ENCODE measurements at places on chromosomes 3 and 15. TPM values are rescaled to one million over a fixed set of nuclear protein-coding genes. Genes with fewer than 3 reads are reported as not detected.

DNA sequence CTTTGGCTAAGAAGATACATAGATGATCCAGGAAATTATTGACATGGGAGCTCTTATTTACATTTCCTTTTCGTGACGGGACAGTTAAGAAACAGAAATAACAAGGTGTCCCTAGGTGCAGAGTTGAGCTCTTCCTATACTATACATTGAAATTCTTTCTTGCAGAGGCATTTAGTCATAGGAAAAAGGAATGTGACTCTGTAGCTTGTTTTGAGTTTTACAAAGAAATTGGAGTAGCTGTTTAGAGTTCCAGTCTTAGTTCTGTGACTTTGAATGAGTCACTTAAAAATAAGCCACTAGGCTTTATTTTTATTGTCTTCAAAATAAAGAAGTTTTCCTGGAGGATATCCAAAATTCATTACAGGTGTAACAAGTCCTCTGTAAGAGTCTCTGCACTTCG, 723.5 kb upstream of the SGO1 start:
- DNase-seq: no peak

DNA sequence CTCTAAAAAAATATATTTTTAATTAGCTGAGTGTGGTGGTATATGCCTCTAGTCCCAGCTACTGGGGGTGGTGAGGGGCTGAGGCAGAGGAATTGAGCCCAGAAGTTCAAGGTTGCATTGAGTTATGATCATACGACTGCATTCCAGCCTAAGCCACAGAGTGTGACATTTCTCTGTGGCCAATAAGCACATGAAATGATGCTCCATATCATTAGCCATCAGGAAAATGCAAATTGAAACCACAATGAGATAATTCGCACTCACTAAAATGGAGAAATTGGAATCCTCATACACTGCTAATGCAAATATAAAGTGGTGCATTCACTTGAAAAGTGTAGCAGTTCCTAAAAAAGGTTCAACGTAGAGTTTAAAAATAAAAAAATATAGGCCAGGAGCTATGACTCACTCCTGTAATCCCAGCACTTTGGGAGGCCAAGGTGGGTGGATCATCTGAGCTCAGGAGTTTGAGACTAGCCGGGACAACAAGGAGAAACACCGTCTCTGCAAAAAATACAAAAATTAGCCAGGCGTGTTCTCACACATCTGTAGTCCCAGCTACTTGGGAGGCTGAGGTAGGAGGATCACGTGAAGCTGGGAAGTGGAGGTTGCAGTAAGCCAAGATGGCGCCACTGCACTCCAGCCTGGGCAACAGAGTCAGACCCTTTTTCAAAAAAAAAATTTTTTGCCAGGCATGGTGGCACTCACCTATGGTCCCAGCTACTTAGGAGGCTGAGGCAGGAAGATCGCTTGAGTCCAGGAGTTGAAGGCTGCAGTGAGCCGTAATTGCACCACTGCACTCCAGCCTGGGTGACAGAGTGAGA, 35.2 kb downstream of the IFT122 start:
- no peak for DNase-seq

- no peak for DNase-seq
Observed at GRCh38 chr3:12349895-12350811, 61.3 kb downstream of the PPARG start.

GRCh38 chr15:93223803-93224202, 134.8 kb upstream of the RGMA start:
- DNase-seq: no peak

DNA sequence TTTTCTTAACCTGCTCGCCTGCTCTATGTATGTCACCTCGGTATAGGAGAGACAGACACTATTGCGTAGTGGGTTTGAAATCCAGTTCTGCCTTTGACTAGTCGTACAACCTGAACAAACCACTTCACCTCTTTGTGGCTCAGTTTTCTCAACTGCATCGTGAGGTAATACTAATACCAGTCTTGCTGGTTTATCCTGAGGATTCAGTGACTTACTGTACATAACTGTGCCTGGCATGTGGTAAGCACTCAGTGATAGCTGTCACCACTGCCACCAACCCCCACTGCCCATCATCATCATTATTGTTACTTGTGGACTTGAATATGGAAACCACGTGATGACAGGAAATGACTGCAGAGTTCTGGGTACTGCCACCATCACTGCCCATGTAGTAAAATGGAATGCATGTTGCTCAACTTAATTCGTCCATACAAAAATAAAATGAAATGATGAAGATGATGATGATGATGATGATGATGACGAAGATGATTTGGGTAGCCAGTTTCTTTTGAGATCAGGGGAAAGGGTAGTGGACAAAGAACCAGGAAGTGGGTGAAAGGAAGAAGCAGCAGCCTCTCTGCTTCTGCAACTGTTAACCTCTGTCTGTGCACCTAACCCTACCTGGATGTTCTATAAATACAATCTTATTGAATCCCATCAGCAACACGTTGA, 228.1 kb downstream of the FEZF2 start:
- no peak for DNase-seq

COL8A1 gene
- 0.10 TPM for total RNA-seq

FGD5 gene
- total RNA-seq: 0.32 TPM
